Fibroblast of skin of abdomen (primary cell): ENCODE measurements at places on chromosomes 7 and 10.

DNA sequence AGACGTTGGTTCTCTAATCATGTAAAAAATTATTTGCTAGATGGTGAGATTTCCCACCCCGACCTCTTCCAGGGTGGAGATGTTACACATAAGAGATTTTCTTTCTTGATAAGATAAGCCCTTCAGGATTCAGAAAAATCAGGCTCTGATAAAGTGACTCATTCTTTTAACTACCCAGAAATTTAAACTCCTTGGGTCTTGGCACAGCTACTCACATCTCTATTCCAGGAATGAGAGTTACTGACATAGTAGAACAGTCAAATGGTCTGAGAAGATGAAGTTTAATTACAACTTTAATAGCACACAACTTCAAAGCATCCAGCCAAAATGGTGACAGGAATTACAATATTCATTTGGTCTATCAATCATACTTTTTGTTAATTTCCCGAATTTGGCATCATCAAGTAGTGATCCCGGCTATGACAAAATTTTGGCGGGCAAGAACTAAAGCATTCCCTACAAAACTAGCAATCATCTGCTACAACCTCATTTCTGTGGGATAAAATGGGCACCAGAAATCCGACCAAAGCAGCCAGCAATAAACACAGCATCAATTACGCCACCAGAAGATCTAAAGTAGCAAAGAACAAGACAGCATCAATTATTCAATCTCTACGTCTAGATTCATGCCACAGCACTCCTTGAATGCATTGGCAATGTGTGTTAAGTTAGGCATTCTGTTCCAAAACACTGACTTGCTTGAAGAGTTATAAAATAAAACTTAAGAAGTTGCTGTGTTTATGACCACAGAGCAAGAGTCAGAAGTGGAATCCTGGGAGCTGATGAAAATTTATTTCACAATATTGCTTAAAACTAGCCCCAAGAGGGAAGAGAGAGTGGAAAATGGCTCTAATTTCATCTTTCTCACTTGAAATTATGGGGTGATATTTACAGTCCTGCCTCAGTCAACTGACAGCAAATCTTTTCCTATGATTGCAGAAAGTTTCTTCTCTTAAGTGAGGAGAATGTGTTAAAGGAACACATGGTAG, 565.7 kb upstream of the ANKRD30A start:
- peak; percentile 31 for DNase-seq

DNA sequence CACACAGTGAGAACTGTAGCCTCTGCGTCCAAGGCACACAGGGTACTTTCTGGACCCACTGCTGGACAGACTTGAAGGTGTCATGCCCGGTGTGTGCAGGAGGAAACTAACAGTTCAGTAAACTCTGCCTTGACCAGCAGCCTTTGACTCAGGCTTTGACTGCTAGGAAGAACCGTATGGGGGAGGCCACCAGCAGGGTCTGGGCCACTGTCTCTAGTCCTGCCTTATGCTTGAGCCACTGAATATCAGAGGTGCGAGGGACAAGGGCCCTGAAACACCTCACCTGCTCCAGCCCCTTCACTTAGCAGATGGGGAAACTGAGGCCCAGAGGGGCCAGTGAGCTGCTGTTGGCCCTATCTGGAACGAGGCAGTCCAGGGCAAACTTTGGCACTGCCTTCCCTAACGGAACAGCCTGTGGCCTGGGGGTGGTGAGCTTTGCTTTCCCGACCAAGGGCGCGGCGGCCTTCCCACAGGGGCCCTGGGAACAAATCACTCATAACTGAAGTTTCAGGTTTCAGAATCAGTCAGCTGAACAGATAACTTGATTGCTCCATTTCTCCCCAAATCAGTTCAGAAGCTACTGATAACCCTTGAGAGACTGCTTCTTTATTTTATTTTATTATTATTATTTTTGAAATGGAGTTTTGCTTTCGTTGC, 130.0 kb downstream of the FAM53B start:
- DNase-seq: no peak

- no peak for DNase-seq
Observed at GRCh38 chr7:80870813-80871212, 48.0 kb downstream of the SEMA3C start.

- DNase-seq: no peak
Observed at GRCh38 chr7:97639036-97639435, 92.8 kb upstream of the TAC1 start.

DNA sequence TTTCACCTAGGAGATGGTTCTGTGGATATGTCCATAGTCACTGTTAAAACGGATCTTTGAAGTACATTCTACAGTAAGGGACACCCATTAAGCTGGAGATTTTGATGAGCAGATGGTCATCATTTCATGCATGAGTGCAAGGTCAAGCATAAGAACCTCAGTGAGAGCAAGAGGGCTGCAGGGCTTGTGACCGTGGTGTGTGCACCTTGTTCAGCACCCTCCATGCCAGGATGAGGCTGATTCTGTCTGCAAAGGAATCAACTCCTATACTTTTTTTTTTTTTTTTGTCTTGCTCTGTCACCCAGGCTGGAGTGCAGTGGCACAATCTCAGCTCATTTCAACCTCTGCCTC, 17.6 kb downstream of the PDSS1 start:
- no peak for DNase-seq
